ENCODE measurements at places on chromosomes 2 and 18.

DNA sequence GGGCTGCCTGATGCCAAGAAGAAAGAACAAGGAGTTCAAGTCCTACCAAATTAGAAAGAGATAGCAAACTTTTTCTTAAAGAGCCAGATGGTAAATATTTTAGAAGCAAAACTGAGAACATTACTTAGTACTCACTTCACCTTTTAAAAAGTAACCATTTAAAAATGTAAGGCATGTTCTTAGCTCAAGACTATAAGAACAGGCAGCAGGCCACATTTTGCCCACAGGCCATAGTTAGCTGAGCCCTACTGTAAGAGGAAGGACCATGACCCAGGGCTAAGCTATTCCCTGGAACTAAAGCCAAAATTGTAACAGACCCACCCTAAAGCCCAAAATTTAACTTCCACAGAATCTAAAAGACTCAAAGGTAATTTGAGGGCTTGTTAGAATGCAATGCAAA is 31.3 kb downstream of the USP40 start:
- DNase-seq = no peak

DNA sequence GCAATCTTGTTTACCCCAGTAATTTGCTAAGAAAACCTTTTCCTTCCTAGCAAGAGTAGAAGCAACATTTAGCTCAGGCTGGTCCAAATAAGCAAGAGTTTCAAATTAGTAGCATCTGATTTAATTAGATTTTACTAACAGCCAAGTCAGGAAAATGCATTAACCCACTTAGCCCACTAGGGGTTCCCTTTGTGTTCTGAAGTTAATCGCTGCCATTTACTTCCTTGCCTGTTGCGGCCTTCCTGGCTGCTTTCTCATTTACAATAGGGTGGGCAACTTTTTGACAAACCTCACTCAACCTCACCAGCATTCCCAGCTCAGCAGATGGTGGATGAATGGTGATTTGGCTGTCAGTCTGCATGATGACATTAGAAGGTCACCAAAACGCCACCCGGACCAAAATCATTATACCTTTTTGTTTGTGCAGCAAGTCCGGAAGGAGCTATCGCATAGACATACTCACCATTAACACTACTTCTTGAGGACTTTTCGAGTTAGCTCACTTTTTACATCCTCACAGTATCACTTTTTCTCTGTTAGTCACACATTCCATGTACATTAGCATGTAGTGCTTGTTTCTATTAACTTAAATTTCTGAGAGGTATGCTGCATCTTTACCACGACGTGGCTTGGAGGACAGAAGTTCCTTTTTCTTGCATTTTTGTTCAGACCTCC is 101.5 kb upstream of the SETBP1 start:
- no peak for DNase-seq

GRCh38 chr18:48649231-48649630 is 110.4 kb downstream of the CTIF start:
- DNase-seq = no peak

GRCh38 chr2:181326661-181327060 is 130.5 kb upstream of the ITGA4 start:
- no peak for DNase-seq

DNA sequence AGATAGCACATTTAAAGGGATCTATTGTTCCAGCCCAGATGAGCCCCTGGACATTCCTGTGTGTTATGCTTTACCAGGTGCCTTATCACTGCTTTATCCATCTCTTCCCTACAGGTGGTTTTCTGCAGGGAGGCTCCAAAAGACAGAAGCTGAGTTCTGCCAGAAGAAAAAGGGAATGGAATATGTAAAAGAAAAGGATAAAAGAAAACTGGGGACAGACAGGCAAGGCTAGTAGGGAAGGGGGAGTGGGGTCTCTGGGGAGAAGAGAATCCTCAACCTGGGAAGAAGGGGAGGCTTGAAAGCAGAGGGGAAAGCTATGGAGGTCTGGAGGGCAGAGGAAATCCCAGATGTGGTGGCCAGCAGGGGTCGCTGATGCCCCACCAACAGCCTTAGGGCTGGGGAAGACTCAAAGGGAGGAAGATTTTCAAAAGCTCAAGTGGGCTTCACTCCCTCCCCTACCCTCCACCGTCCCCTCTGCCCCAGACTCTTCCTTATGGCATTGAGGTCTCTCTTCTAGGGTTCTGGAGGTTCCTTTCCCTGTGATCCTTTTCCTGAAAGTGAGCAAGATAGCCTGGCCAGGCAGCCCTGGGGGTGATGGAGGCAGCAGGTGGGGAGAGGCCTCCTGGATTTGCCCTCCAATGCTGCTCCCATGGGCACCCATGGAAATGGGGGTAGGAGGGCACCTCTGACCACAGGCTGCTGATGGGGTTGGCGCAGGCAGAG is 178.1 kb upstream of the PKDCC start:
- DNase-seq = no peak

- no peak for DNase-seq
Observed at GRCh38 chr2:20023688-20024087, 11.2 kb upstream of the MATN3 start.
